Articular chondrocyte of knee joint (primary cell): ENCODE measurements at places on chromosomes 5 and 9. TPM values are rescaled to one million over a fixed set of nuclear protein-coding genes. Genes with fewer than 3 reads are reported as not detected.

The AFAP1L1 gene
- total RNA-seq, result 0.52 and 1.8 TPM in 2 replicates

The CCL27 gene
- 0.32 TPM in 1 of 2 replicates, not detected in the other for total RNA-seq

The C1QTNF2 gene
- 1.4 and 1.8 TPM in 2 replicates for total RNA-seq

The PTGS1 gene
- 2.8 and 7.4 TPM in 2 replicates for total RNA-seq
